Temporal lobe (tissue), 4 donors: ENCODE measurements at places on chromosomes 5 and 9. TPM values are rescaled to one million over a fixed set of nuclear protein-coding genes. Genes with fewer than 3 reads are reported as not detected.

Gene DRD1
- total RNA-seq, result 4.7 TPM

Gene TMEFF1
- total RNA-seq, result 38.4 TPM

Gene PCDH1
- total RNA-seq, result 49.2 TPM

Gene NRARP
- total RNA-seq, result 2.7 TPM

Gene PCDHGA7
- 8.1 TPM for total RNA-seq

Gene FOXI1
- total RNA-seq, result not detected

Gene IFNK
- total RNA-seq, result not detected

Gene FAM120AOS
- total RNA-seq, result 20.9 TPM

Gene SMIM33
- not detected for total RNA-seq

Gene KCTD16
- 17.5 TPM for total RNA-seq

Gene C9orf153
- total RNA-seq, result 0.25 TPM

Gene SYNPO
- total RNA-seq, result 4.9 TPM

Gene TYRP1
- 0.49 TPM for total RNA-seq

Gene PTPRD
- 205 TPM for total RNA-seq

Gene CMYA5
- 0.74 TPM for total RNA-seq

Gene C5orf52
- not detected for total RNA-seq

Gene CCNO
- total RNA-seq, result not detected
